ENCODE measurements at places on chromosomes 2 and 18.

DNA sequence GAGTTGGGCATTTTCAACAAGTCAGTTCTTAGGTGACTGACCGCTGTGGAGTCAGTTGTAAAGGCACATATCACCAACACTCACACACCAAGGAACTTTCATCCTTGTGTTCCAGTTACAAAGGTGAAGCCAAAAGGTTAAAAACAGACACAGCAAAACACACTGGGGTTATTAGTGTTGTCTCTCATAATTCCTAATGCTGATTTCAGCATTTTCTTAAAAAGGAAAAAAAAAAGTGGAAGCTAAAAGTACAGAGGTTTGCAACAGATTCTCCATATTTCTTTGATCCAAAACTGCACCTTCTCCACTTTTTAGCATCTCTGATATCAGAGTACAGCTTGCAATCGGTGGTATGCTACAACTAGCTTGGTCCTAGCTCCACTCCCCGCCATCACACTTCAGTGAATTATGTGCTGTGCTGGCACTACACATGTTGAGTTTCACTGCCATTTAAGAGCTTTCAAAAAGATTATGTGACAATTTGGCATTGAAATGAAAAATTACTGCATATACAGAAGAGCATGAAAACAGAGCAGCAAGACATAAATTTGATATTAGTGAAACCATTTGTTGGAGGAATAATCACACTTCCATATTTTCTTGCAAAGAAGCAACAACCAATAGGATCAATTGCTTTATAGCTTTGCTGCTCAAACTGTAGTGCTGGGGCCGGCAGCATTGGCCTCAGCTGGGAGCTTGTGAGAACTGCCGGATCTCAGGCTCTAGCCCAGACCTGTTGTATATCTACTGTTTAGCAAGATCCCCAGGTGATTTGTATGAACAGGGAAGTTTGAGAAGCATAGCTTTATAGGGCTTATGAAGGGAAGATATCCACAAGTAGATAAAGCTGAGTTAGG, 62.3 kb upstream of the DAPL1 start:
- DNase-seq, result no peak

DNA sequence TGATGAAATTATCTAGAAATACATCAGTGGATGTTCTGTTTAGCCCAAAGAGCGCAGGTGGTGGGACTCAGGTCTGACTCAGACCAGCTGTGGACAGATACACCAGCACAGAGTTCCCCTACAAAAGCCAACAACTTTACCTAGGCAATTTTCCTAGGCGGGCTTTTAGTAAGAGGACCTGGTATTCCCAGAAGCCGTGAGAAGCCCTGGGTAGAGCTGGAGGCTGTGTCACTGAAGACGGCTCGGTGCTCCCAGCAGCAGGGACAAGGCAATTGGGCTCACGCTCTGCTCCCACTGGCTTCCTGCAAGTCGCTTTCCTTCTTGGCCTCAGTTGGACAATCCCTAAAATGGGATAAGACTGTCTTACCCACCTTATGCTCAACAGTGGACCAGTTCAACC, 41.1 kb downstream of the TPO start:
- no peak for DNase-seq

DNA sequence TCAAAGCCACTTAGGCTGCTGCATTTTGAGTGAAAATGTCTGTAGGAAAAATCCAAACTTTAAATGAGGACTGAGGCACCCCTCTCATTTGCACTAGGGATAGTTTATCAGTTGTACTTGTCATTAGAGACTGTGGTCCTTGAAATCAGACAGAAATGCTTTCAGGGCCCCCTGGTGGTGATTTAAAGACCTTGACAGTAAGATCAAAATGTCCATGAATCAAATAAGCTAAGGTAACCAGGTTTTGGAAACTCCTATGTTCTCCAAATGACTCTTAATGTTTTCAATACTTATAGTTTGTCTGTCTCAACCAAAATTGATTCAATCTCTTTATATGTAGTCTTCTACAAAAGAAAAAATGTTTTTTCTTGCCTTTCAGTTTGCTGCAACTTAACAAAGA, 28.8 kb upstream of the DDX18 start:
- peak; percentile 62 for DNase-seq

GRCh38 chr2:205496772-205497171, 185.5 kb upstream of the NRP2 start:
- no peak for DNase-seq

DNA sequence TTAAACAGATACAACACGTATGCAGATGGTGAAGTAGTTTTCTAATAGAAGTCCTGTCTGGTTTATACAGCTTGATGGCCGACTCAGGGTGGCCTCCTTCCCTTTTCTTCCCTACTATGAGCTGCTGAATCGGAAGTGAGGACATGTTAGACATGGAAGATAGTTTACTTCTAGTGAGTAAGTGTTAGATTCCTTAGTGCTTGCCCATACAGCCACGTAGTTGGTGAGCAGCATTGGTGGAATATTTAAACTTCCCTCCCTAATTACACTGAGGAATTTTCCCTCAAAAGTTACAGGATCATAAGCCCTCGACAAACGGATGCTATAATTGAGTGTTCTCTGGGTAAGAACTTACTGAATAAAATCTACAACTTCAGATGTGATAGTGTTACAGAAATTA, 52.1 kb downstream of the RHBDD1 start:
- no peak for DNase-seq

DNA sequence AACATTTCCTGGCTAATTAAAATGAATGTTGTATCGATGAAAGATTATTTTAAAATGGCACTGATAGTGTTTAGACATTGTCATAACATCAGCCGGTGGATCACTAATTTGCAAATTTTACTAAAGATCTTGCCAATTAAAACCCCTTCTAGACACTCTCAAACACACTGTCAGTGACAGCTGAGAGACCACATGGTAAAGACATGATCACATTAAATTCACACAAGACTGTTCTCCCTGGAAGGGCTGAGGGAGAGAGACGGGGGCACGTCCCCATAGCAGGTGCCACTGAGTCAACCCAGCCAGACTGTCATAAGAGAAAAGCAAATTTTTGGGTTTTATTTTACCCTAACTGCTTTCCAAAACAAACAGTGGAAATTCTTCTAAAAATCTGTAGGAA, 306.0 kb downstream of the TXNL1 start:
- DNase-seq, result no peak

DNA sequence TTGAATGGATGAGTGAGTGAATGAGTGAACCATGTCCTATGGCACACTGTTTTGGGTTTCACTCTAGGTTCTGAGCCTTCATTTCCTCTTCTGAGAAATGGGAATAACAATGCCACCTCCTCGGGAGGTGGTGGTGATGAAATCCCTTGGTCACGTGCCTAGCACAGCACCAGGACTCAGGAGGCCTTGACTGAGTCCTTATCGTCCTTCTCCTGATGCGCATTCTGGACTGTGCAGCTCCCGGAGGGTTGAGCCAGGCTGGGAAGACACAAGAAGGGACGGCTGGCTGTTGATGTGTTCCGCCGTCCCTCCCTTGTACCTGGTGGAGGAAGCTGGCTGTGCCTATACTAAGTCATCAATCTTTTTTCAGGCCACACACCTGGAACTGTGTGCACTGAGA, 437.3 kb downstream of the ZNF521 start:
- DNase-seq, result no peak

- DNase-seq, result no peak
Measured at GRCh38 chr2:55363636-55364035, 56.0 kb downstream of the CCDC88A start.

DNA sequence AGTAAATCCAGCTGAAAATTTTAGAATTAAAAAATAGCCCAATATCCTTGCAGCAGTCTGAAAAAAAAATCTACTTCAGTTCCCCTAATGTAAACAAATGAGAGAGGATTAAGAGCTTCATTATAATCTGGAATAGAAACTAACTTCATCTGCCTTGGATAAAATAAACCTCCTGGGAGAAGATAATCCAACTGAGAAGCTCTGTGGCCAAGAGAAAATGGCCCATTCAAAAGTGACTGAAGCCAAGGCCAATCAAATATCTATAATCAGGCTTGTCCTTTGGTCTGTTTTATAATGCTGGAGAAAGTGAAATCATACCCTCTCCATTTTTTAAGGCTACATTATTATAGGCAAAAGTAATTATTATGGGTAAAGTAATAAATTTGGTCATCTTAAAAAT, 110.0 kb downstream of the NEB start:
- DNase-seq, result no peak

GRCh38 chr2:158756976-158757375, 38.1 kb upstream of the DAPL1 start:
- no peak for DNase-seq

Measured in WERI-Rb-1 (cell line).